ENCODE measurements at places on chromosomes 12 and 14.

DNA sequence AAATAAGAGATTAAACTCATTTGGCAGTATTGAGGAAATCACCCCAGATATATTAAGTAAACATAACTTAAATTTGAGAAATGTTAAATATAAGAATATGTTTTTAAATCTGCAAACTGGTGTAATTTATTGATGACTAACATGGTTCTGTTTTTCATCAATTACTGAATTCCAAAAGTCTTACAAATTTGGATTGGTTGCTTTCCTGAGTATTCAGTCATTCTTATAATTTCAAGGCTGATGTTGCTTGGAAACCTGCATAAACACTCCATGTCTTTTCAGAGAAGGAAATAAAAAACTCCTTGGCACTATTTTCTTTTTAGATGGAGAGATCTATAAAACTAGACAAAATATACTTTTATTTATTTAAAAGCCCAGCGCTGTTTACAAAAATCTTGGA is 71.7 kb downstream of the NOVA1 start:
- DNase-seq: no peak

- DNase-seq: no peak
Measured at GRCh38 chr12:88238406-88238805, 96.3 kb downstream of the TMTC3 start.

DNA sequence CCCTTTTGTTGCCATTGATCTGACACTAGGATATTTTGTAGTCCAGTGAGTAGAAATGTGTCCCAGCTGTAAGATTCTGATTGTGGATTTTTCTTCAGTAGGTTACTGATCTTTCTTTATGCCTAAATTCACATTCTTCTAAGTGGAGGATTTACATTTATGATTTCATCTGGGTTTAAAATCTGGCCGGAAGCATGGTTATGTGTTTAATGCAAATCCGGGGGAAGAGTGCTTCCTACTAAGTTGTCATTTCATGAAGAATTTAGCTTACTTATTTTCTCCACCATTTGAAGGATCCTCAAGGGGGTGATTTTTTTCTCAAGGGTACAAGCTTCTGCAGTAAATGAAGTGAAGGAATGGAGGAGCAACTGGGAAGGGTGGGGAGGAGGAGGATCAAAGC is 96.7 kb downstream of the TMTC2 start:
- DNase-seq: no peak

GRCh38 chr14:60893911-60894310 is 87.0 kb downstream of the TRMT5 start:
- no peak for DNase-seq

- no peak for DNase-seq
Measured at GRCh38 chr12:45655743-45656142, 73.8 kb upstream of the ARID2 start.

GRCh38 chr14:36426113-36426512 is 93.9 kb downstream of the NKX2-1 start:
- DNase-seq: no peak

DNA sequence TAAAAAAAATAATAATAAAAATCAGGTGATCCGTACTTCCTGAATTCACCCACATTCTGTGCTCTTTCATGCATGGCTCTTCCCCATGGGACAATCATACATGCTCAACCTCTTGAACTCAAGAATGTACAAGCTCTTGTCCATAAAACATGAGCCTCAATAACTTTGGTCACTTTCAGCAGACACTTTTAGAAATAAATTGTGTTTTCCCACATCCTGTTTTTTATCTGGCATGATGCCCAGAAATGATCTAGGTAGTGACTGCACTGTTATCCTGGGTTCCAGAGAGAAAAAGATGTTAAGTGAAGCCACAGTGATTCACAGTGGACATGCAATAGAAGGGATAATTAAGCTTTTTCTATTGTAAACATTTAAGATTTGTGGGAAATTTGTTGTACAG is 537.6 kb upstream of the TMEM132C start:
- no peak for DNase-seq

DNA sequence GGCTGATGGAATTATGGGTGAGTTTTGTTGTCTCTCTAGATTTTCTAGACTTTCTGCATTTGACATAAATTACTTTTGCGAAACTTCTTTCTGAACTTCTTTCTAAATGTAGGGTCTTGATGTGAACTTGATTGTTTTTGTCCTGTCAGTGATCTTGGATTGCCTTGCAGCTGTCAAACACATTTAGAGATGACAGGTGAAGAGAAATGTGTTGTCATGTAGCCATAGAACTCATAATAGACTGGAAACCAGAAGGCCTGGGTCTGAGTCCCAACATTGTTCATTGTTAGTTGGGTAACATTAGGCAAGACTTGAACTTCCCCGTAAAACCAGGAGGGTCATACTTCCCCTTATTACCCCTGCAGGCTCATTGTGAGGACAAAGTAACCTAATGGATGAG is 109.0 kb downstream of the LRIG3 start:
- no peak for DNase-seq

DNA sequence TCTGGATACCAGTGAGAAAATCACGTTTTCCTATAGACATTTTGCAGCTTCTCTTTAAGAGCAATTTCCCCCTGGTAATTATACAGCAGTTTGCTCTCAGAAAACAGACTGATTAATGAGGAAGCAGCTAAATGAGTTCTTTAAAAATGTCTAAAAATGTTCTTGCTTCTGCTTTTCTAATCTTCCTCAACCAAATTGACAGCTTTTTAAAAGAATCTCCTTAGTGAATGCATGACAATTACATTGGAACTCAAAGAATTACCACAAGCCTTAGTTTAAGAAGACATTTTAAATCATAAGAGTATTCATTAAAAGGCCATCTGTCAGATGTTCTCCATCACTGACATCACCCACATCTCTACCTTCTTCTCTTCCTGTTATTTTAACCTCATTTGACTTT is 135.8 kb upstream of the PLXNC1 start:
- no peak for DNase-seq

GRCh38 chr12:69284131-69284530 is 44.8 kb downstream of the CPSF6 start:
- DNase-seq: peak; percentile 61

DNA sequence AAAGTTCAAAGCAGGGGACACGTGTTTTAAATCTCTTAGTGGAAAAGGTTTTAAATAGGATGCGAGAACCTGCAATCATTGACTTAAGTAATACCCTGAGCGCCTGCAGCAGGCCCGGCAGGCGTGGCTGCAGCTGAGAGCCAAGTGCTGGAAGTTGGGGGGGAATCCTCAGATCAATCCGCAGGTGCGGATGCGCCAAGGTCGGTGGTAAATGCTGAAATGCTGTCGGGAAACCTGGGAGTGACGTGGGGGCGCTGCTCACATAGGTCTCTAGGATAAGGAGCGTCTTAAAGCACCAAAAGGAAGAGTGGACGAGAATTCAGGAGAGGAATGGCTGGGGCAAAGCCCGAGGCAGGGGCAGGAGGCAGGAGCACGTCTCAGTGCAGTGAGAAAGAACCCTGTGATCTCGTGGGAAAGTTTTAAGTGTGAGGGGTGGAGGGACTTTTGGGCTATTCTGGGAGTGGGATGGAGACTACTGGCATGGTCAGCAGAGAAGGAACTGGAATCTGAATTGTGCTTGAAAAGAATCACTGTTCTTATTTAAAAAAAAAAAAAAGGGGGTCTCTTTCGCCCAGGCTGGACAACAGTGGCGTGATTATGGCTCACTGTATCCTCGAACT is 883 bp upstream of the CDCA4 start:
- peak; percentile 47 for DNase-seq

DNA sequence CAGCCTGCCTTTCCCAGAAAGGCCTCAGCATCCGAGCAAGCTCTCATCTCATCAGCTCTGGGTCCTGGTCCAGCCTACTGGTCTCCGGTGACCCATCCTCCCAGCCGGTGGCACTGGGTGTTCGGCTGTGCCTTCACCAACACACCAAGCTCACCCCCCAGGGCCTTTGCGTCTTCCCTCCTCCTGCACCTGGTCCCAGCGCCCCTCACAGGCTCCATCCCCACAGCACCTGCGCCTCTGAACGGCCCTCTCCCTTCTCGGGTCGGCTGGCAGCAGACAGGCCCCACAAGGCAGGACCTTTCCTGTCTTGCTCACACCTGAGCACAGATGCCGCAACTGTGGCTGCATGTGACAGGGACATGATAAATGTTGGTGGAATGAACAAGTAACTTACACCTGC is 13.1 kb downstream of the P2RX2 start:
- DNase-seq: no peak

DNA sequence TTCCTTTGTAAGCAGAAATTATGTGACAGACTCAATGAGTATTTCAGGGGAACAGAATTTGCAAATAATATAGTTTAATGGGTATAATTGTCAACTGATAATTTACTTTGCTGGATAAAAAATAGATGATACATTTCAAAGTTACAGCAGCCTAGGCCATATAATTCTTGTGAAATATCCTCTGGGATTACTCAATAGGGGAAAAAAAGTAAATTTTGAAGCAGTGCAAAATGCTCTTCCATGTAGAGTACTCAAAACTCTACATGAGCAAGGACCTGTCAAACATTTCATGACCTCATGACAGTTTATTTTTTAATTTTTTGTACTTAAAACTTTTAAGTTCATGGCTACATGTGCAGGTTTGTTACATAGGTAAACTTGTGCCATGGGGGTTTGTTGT is 163.3 kb downstream of the DACT1 start:
- no peak for DNase-seq

DNA sequence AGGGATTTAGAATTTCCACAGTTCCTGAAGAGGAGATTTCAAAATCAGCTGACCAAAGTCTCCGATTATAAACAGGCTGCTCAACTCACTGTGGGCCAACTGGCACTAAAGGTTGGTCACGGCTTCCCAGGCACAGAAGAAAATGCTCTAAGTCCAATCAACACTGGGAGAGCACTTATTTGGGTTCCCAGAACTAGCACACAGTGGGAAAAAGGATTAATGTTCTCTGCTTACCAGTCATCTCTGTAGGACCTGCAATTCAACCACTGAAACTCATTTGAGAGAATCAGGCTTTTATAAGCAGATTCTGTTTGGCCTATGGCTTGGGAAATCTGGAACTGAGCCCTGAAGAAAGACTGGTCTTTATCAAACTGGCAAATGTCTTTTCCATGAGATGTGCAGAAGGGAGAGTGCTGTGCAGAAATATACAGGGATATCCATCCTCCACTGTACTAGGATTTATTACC is 49.4 kb downstream of the ABCC9 start:
- DNase-seq: no peak

DNA sequence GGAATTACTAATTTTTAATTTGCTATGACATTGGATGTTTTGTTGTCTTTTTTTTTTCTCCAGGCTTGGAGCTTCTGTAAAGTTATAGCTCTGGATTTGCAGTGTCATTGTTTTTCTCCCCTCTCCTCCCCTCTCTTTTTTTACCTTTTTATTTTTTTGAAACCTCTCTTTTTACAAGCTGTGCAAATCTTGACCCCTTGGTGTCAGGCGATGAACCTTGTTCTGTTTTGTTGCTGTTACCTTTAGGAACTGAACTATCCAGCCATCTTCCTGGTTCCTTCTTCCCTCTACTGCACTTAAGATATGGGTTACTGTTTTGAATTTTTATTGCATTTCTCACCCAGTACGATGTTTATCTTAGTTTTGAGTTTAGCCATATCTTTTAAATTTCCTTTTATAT is 13.7 kb downstream of the KTN1 start:
- no peak for DNase-seq

DNA sequence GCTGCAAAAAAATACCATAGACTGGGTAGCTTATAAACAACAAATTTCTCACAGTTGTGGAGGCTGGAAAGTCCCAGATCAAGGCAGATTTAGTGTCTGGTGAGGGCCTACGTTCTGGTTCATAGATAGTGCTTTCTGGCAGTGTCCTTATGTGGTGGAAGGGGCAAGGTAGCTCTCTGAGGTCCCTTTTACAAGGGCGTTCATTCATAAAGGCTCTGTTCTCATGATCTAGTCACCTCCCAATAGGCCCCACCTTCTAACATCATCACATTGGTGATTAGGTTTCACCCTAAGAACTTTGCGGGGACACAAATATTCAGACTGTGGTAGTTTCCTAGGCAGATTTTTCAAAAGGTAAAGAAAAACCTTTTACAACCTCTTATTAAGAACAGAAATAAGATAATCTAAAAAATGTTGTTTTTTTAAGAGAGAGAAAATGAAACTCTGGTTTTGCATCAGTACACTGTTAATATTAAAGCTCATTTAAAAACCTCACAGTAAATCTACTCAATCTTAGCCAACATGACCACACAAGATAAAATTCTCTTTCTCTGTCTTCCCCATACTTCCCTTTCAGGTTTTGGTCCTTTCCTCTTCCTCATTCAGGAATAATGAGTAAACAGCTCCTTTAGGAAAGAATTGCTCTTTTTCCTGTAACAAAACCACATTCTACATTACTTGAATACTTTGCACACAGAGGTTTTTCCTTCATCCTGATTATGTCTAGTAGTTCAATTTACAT is 117.5 kb downstream of the UNC79 start:
- DNase-seq: no peak

DNA sequence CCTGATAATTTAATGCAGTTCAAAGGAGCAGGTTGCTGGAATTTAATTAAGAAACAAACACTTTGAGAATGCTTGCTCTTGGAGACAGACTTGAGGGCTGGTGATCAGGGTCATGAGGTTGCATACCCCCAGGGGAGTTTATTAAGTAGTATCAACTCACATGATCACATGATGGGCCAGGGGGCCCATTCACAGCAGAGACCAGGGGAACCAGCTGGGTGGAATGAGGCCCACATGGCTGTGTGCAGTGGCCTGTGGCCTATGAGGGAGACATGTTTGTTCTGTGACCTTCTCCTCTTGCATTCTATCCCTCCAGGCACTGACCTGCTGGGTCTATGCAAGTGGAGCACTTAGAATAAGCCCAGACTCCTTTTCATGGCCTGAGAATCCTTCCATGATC is 266.6 kb upstream of the PWP1 start:
- no peak for DNase-seq

DNA sequence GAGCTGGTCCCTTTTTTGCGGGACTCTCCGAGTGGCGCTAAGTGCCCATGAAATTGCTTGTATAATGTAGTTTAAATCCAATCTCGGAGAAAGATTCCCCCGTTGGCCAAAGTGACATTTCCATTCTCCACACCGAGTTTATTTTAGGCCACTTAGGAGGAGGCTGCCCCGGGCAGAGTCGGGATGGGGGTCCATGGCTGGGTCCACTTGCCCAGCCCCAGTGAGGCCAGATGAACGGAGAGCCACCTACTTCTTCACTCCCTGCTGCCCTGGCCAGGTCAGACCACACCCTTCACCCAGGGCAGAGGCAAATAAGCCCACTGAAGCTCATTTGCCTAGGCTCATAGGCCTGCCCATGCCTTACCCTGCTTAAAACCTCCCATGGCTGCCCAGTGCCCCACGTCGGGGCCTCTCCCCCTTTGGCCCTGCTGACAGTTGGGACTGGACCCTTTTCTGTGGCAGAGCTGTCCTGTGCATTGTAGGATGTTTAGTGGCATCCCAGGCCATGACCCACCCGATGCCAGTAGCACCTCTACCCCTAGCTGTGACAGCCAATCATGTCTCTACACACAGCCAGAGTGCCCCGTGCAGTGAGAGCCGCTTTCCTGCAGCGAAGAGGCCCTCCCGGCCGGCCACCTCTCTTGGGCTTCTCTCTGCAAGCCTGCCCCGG is 51.3 kb downstream of the FAM222A start:
- no peak for DNase-seq

- no peak for DNase-seq
Measured at GRCh38 chr12:131007031-131007739, 53.5 kb downstream of the ADGRD1 start.

Data from NCI-H510A (cell line).